ENCODE measurements at places on chromosomes 1 and 21. TPM values are rescaled to one million over a fixed set of nuclear protein-coding genes. Genes with fewer than 3 reads are reported as not detected.

LCE1D gene
- not detected for total RNA-seq

LIPI gene
- total RNA-seq, result not detected

RPE65 gene
- total RNA-seq, result not detected

GRCh38 chr1:39969048-39969447, 14.1 kb downstream of the MFSD2A start:
- H3K4me3 ChIP-seq, result no peak overlapping the region
- H3K36me3 ChIP-seq, result no peaks in the 10 kb centered on the region
- no peak for DNase-seq

- no peaks in the 10 kb centered on the region for H3K36me3 ChIP-seq
- peaks cover 4% of the 10 kb centered on the region for H3K4me1 ChIP-seq
- no peak overlapping the region for H3K4me3 ChIP-seq
- DNase-seq, result no peak
- peaks cover 9% of the 10 kb centered on the region for H3K27me3 ChIP-seq
- no peak overlapping the region for H3K27ac ChIP-seq
Observed at GRCh38 chr1:44067266-44068250, 36.3 kb upstream of the SLC6A9 start.

DNA sequence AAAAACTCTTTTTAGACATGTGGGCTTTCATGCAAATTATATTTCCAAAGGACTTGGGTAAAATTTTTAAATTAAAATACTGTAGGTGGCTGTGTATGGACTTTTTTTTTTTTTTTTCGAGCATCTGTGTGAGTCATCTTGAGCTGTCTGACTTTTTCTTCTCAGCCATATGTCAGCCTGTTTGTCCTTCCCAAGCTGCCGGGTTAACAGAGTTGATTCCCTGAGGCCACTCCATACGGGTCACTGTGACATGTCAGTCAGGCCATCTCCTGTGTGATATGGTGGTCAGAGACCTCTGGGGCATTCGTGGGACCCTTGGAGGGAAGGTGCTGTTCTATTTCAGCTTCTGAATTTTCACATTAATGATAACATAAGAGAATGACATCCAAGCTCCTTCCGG, 148.3 kb downstream of the KCNJ6 start:
- H3K27ac ChIP-seq, result no peak overlapping the region
- no peaks in the 10 kb centered on the region for H3K4me1 ChIP-seq
- no peaks in the 10 kb centered on the region for H3K36me3 ChIP-seq
- peaks cover 12% of the 10 kb centered on the region for H3K27me3 ChIP-seq
- no peak overlapping the region for H3K4me3 ChIP-seq

RGS18 gene
- total RNA-seq, result not detected

GRCh38 chr1:31748365-31748764, 15.8 kb downstream of the ADGRB2 start:
- DNase-seq, result no peak
- peaks cover 36% of the 10 kb centered on the region for H3K4me1 ChIP-seq
- peaks cover 35% of the 10 kb centered on the region for H3K27me3 ChIP-seq
- no peak overlapping the region for H3K27ac ChIP-seq
- no peak overlapping the region for H3K4me3 ChIP-seq
- no peaks in the 10 kb centered on the region for H3K36me3 ChIP-seq
